ENCODE measurements at places on chromosomes 6 and 20. TPM values are rescaled to one million over a fixed set of nuclear protein-coding genes. Genes with fewer than 3 reads are reported as not detected.

The HMGCLL1 gene
- total RNA-seq = not detected

GRCh38 chr6:38776515-38776914 lies 61.4 kb downstream of the DNAH8 start:
- H3K36me3 ChIP-seq = no peaks in the 10 kb centered on the region
- no peak overlapping the region for H3K27ac ChIP-seq

- no peak overlapping the region for H3K27ac ChIP-seq
- no peaks in the 10 kb centered on the region for H3K27me3 ChIP-seq
- H3K4me3 ChIP-seq = no peak overlapping the region
- no peak for DNase-seq
- H3K4me1 ChIP-seq = no peaks in the 10 kb centered on the region
Measured at GRCh38 chr20:55514531-55514930, 490.8 kb downstream of the CBLN4 start.

The TTK gene
- total RNA-seq = 34.8 TPM

The GNAS gene
- 820 TPM for total RNA-seq

The C6orf141 gene
- 0.67 TPM for total RNA-seq

DNA sequence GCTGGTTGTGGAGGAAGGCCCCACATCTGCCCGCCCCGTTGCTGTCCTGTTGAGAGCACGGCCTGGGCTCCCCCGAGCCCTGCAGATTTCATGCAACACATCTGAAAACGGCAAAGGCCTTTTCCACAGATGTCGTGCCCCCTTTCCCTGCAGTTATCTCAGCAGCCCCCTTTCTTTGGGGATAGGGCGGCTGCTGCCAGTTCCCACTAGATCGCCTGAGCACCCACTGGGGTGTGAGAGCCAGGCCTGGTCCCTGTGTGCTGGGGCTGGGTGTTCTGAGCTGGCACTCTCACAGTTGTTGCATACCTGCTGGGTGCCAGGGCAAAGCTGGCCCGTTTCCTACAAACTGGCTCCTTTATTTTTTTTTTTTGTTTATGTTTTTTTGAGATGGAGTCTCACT lies 12.3 kb upstream of the MTG2 start:
- H3K36me3 ChIP-seq = peaks cover 3% of the 10 kb centered on the region
- H3K4me1 ChIP-seq = no peaks in the 10 kb centered on the region
- H3K27me3 ChIP-seq = no peaks in the 10 kb centered on the region

The SPDEF gene
- total RNA-seq = 0.34 TPM

The TCP11 gene
- total RNA-seq = not detected

DNA sequence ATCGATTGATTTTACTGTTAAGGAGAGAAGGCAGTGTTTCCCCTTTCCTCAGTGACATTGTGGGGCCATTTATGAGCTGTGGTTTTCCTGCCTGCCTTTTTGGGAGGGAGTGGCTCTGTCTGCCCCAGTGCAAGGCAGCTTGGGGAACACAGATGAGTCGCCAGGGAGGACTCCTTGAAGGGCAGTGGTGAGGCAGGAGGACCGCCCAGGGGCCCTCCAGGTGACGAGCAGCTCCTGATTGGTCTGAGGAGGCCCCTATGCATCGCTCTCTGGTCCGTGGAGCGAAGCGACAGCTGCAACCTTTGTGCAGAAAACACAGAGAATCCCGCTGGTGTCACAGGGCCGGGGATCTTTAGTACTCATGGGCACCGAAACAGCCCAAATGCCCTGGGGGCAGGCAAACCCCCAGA lies 100.3 kb downstream of the TMEM242 start:
- no peak overlapping the region for H3K27ac ChIP-seq
- DNase-seq = no peak
- H3K27me3 ChIP-seq = no peaks in the 10 kb centered on the region

DNA sequence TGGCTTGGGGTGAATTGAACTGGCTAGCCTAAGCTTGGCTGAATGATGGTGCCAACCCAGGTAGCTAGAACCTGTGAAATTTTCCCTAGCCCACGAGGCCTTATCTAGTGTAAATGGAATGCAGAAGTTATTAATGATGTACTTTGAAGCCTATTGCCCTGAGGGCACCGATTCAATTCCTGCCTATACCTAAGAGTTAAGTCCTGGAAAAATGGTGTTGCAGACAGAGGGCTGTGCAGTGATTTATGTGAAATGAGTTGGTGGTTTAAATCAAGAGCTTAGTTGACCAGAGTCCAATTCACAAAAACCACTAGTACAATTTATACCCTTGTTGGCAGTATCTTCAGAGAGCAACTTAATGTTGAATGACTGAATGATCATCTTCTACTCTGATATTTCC lies 373.8 kb upstream of the JAG1 start:
- no peak overlapping the region for H3K27ac ChIP-seq
- no peak for DNase-seq
- no peak overlapping the region for H3K4me3 ChIP-seq
- H3K36me3 ChIP-seq = no peaks in the 10 kb centered on the region
- H3K4me1 ChIP-seq = no peaks in the 10 kb centered on the region

The RNASET2 gene
- 44.3 TPM for total RNA-seq

DNA sequence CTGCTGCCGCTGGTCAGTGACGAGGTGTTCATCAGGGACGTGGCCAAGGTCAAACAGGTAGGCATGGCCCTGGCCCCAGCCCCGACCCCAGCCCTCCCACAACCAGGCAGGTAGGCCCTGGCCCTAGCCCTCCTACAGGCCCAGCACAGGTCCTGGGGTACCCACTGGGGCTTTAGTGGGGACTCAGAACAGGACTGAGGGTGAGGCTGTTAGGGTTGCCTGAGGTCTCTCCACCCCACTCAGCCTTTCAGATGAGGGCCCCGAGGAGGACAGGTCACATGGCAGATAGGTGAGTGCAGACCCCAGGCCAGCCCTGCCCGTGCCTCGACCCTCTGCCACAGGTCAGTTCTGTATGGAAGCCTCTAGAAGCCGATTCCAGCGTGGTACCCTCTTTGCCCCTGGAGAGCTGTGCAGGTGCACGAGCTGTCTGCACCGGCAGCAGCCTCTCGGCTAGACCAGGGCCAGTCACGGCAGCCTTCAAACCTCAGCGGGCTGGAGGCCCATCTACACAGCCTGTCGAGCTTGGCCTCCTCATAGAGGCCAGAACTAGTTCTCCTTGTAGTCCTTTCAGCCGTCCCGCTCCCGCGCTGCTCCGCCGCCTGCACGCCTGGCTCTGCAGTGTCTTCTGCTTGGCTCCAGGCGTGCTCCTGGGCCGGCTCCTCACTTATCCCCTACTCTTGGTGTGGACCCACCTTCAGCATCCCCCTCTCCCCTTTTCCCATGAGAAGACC lies 35.5 kb downstream of the PYGB start:
- no peaks in the 10 kb centered on the region for H3K27me3 ChIP-seq
- no peak overlapping the region for H3K27ac ChIP-seq
- no peak for DNase-seq
- peaks cover 5% of the 10 kb centered on the region for H3K36me3 ChIP-seq
- no peaks in the 10 kb centered on the region for H3K4me1 ChIP-seq

All from activated T-cell treated with anti-CD3 and anti-CD28 coated beads, Interleukin-2, amount 50 U/mL, for 72 hours (primary cell).